Activated CD8-positive, alpha-beta memory T cell treated with anti-CD3 and anti-CD28 coated beads for 1 hour (primary cell): ENCODE measurements at places on chromosomes 4 and X.
A peak's percentile ranks its signal among the peaks of the same experiment; 100 is the strongest.

DNA sequence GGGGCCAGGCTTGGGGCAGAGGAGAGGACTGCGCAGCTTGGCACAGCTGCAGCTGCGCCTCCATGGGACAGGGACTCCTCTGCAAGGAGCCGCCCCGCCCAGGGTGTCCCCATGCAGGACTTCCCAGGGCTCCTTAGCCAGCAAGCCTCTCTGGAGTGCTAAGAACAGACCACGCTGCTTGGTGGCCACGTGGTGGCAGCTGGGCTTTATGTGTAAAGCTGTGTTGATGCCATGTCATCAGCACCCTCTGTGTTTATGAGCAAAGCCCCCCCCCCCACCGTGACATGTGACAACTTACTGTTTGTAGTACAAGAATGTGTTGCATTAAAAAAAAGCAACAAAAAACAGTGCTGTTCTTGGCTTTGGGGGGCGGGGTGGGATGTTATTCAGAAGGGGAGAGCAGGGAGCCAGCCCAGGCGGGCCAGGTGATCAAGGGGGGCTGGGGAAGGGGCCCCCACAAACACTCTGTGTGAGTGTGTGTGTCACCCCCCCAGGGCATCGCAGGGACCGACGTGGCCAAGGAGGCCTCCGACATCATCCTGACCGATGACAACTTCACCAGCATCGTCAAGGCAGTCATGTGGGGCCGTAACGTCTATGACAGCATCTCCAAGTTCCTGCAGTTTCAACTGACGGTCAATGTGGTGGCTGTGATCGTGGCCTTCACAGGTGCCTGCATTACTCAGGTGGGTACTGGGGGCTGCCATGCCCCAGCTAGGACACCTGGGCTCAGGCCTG, 40.3 kb downstream of the ATP2B3 start:
- no peak for DNase-seq

DNA sequence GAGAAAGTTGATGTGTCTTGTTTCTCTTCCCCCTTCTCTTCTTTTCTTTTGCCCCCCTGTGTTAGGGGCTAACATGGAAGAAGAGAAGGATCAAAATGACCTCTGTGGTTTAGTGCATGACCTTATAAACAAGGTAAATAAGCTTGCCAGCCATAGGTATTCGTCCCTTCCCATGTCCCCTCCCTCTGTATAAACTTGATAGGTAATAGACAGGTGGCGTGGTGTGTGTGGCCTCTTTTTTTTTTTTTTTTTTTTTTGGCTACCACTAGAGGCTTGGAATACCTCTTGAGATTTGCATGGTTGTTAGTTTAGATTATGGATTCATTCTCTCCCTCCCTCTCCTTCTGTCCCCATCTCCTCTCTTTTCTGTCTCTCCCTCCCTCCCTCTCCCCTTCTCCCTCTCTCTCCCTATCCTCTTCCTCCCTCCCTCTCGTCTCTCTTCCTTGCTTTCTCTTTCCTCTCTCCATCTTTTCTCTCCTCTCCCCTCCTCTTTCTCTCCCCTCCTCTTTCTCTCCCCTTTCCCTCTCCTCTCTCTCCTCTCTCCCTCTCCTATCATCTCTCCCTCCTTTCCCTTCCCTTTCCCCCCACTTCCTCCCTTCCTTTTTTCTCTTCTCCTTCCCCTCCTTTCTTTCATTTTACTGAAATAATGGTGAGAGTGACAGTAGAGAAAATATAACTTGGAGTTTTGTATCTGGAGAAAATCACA, 134.4 kb downstream of the AFF1 start:
- no peak for DNase-seq

- no peak for DNase-seq
Observed at GRCh38 chr4:109462297-109462696, 28.7 kb downstream of the SEC24B start.

GRCh38 chrX:16123222-16123786, at the start of gene GRPR:
Gene GRPR (plus strand): TSS chrX:16123565. CDS start chrX:16123954, 389 bp downstream.
- DNase-seq, result no peak

GRCh38 chr4:7719354-7720174, 220.1 kb downstream of the AFAP1 start:
- peak; percentile 39 for DNase-seq

DNA sequence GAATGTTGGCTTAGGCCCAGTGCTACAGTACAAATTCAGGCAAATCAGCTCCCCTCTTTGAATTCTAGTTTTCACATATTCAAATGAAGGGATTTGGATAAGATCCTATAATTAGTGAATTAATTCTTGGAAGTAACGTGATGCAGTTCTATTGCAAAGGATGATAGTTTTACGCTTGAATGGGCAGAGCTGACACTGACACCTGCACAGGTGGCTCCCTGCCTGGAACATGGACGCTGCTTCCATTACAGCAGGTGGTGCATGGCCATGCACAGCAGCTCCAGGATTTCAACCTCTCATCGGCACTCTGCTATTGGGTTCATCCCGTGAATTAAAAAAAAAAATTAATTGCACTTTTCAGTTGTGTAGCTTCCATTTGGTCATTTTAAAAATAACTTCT, 28.4 kb upstream of the RPS6KA6 start:
- no peak for DNase-seq

DNA sequence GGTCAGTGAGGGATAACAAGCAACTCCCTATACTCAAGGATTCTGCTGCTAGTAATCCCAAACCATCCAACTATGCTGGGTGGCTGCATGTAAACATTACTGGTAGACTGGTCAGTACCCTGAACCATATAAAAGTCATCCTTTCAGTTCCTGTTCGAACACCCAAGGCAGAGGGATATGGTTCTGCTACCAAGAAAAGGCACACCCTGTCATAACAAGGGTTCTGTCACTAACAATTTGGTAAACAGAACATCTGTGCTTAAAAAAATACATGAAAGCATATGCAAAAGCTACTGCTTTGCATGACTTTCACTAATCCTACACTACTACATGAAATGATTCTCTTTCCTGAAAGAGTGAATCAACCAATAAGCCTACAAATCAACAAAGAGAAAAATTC, 76.8 kb upstream of the MCF2 start:
- no peak for DNase-seq

- DNase-seq, result no peak
Observed at GRCh38 chrX:139199933-139200332, 330.6 kb upstream of the F9 start.

GRCh38 chr4:106316773-106317409, 541 bp downstream of the AIMP1 start:
- no peak for DNase-seq

DNA sequence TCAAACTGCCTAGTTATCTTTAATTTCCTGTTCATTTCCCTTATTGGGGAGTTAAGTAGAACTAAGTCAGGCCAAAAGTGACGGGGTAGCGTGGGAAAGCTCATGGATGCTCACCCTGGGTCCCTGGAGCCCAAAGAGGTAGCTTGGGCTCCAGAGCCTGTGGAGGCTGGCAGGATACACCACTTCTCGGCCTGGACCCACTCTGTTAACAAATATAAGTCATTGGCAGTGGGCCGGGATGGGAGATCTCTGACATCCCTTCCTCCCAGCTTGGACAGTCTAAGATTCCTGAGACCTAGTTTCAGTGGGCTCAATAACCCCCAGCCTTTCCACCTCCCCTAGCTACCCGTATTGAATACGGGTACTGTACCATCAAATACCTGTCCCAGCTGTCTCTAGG, 106.1 kb downstream of the EFNB1 start:
- no peak for DNase-seq

DNA sequence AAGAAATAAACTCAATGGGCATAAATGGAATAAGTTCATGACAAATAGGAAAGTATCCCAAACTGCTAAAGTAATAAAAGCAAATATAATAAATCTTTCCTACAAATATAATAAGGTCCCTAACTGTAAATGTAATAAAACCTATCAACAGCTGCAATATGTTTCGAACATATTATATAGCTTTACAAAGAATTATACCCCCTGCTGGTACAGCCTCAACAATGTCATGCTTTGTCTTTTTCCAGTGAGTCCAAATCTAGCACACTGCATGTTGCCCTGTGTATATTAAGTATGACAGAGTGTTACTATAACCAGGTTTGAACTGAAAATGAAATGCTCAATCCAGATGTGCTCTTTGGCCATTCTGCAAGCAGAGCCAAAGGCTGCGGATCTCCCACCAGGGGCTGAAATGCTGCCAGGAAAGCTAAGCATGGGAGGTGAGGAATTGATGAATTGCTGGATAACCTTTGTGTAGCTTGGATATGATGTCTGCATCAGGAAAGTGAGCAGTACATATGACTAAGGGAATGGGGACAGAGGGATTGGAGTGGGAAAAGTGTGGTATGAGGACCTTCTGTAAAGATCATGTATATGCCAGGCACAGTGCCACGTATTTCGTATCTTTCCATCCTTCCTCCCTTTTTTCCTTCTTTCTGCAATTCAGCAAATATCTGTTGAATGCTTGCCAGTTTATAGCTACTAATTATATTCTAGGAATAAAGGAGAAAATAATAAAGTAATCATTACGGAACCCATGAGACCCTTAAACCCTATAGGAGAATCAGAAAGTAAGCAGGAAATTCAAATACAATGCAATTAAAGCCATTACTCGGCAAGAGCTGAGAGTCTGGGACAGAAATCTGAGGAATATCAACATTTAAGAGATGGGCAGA, 954.6 kb upstream of the LCORL start:
- no peak for DNase-seq

- DNase-seq, result no peak
Observed at GRCh38 chr4:55617587-55618197, 18.4 kb downstream of the NMU start.

DNA sequence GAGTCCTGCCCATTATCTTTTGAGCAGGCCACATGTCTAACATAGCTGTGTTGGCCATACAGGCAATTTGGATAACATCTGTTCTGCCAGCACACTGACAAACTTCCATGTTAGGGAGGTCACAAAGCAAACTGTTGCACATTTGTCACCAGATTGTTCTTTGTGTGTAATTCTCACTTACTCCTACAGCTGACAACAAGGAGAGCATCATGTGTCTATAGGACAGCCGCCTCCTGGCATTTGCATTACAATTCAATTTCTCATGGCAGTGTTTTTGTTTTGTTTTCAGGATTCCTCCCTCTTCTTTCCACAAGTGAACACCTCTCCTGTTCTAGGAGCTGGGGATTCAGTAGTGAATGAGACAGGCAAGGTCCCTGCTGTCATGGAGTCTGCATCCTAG, 94.3 kb upstream of the LEF1 start:
- no peak for DNase-seq

DNA sequence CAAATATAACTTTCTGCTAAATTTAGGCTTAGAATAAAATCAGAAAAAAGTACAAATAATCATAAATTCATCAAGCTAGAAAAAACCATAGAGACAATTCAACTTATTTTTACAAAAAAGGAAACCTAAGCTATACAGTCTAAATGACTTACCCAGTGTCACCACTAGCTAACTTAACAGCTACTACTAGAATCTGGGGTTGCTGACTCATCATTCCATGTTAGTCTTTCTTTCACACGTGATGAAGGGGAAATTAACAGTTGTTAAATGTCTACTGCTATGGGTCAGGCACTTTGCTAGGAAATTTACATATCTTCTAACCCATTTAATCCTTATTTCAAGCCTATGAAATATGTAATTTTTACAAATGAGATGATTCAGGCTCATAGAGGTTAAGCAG, 349.3 kb upstream of the GALNT7 start:
- DNase-seq, result no peak

DNA sequence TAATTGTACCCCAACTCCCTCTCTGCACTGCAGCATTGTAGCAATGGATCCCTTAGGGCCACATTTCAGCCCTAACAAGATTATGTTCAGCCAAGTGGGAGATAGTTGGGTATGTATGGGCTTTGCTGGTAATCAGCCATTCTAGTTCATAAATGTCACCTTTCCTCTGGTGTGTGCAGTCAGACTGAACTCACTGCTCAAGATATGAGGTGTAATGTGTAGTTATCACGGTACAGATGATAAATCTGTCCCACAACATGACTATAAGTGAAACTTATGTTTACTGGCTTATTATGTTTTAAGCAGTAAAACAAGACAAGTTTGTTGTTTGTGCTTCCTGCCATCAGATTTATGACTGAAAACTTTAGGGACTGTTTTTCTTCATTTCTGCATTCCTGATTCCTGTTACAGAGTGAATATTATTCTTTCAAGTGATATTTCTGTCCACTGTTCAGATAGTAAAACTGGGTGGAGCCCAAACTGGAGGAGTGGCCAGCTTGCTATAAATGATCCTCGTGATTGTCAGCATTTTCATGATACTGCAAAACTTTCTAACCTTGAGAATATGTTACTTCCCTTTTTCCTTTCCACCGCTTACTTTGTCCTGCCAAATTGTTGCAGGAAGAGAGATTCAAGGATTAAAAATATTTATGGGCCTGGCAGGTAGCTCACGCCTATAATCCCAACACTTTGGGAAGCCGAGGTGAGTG, 44.9 kb downstream of the ANAPC4 start:
- no peak for DNase-seq

GRCh38 chr4:89245459-89245858, 62.1 kb downstream of the GPRIN3 start:
- DNase-seq, result no peak

GRCh38 chrX:31658360-31658759, 586.5 kb upstream of the FTHL17 start:
- no peak for DNase-seq

DNA sequence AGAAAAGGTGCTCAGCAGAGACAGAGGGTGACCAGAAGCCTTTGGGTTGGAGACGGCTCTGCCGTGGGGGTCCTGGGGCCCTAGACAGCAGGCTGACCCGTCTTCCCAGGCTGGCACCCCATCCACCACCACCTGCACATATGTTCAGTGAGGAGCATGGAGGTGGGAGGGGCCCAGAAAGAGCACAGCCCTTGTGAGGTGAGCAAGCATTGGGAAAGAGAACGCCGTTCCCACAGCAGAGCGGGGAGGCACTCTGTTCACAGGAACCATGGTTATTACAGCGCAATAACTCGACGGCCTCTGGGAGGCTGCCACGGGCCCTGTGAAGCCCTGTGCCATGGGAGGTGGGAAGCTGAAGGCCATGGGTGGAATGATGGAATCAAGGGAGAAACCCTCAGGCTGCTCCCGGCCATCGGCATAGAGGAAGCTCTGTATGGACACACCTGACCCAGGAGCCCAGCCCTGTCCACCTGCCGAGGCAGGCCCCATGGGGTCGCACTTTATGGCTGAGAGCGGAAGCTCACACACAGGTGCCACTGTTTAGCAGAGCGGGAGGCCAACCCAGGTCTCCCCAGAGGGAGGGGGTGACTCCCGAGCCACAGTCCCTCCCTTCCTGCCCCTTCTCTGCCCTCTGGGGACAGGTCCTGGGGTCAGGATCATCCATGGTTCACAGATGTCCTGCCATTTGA, 93.5 kb upstream of the AFAP1 start:
- DNase-seq, result no peak
